ENCODE measurements at places on chromosomes 7 and 10.

DNA sequence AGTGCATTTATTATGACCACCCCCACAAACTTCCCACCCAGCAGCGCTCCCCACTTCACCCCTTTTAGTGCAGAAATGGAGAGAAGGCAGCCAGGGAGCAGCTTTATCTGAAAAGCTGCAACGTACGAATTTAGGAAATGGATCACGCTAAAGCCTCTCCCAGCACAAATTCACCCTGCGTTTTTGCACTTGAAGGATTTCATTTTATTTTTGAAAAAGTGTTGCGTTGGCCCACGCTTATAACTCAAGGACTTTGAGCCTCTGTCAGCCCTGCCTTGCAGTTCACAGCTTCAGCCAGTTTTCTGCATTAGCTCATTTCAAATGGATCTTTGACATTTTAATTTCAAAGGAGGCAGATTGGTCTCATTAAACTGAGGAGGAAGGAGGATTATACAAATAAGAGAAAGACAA lies 556.1 kb downstream of the KCNMA1 start:
- no peak for DNase-seq

- no peak for DNase-seq
Measured at GRCh38 chr7:50815138-50815537, 32.4 kb upstream of the GRB10 start.

DNA sequence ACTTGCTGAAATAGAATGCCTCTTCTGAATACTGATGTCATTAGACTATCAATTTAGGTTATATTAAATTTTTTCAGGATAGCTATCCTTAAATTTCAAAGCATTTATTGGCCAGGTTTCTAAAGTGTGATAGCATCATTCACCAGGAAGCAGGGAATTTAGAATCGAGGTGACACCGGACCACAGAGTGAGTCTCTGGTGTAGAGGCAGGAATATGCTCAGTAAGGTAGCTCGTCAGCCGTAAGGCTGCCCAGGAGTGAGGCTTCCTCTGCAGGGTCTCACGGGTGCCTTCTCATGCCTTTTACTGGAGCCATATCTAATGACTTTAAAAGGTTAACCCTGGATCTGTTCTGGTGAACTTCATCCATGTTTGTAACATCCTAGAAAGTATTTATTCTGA lies 170.8 kb upstream of the KLF14 start:
- DNase-seq = no peak

GRCh38 chr7:94996369-94996768 lies 89.0 kb downstream of the PPP1R9A start:
- DNase-seq = no peak

DNA sequence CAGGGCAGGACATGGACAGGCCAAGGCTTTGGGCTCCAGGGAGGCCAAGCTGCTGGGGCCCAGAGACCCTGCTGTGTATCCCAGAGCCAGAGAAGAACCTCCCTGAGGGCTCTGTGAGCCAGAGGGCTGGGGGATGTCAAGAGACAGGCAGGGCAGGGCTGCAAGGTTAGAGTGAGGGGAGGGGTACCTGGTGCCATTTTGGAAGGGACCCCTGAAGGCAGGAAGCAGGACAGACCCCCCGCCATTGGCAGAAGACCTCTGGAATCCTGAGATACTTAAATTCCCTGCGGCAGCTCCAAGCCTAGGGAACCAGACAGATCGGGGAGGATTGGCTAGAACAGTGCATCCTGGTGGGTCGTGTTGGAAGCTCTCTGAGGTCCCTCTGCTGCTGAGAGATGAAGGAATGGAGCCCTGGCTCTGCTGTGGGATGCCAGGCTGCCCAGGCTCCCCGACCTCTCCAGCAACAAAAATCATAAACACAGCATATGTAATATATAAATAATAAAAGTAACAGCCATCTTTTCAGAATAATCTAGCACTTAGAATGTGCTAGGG lies 75.0 kb downstream of the LHPP start:
- no peak for DNase-seq

- no peak for DNase-seq
Measured at GRCh38 chr7:158175779-158176178, 411.8 kb downstream of the PTPRN2 start.

- no peak for DNase-seq
Measured at GRCh38 chr10:132687893-132688579, 97.9 kb downstream of the NKX6-2 start.

GRCh38 chr10:60305380-60305892 lies 84.2 kb downstream of the ANK3 start:
- DNase-seq = no peak

DNA sequence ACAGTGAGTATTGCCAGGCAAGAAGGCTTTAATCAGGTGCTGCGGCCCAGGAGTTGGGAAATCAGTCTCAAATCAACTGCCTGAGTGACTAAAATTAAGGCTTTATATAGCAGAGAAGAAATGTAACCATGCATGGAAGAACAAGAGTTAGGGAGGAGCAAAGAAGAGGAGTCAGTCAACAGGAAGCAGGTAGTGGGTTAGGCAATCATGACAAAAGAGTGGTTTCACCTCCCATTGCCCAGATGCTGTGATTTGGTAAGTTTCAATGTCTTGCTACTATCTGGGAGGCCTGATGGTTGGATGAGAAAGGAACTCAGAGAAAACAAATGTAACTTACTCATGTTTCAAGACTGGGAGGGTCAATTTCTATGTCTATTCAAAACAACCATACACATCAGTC lies 998.3 kb downstream of the GATA3 start:
- no peak for DNase-seq

DNA sequence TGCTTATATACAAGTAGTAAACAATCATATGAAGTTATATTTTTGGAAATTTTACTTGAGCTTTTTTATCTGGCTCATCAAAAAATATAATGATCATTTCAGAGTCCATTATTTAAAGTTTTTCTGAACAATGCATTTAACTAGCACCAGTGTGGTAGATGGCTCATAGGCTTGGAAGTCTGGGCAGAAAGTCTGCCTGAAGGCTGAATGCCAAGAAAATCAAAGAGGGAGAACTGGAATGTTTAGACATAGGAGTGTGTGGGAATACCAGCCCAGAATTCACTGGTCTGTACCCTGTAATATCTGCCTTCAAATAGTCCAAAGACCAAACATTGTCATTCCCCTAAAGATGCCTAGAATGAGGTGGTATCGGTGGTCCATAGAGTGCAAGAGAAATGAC lies 40.3 kb upstream of the ANK3 start:
- no peak for DNase-seq

- DNase-seq = no peak
Measured at GRCh38 chr10:124280916-124281315, 137.8 kb downstream of the OAT start.

DNA sequence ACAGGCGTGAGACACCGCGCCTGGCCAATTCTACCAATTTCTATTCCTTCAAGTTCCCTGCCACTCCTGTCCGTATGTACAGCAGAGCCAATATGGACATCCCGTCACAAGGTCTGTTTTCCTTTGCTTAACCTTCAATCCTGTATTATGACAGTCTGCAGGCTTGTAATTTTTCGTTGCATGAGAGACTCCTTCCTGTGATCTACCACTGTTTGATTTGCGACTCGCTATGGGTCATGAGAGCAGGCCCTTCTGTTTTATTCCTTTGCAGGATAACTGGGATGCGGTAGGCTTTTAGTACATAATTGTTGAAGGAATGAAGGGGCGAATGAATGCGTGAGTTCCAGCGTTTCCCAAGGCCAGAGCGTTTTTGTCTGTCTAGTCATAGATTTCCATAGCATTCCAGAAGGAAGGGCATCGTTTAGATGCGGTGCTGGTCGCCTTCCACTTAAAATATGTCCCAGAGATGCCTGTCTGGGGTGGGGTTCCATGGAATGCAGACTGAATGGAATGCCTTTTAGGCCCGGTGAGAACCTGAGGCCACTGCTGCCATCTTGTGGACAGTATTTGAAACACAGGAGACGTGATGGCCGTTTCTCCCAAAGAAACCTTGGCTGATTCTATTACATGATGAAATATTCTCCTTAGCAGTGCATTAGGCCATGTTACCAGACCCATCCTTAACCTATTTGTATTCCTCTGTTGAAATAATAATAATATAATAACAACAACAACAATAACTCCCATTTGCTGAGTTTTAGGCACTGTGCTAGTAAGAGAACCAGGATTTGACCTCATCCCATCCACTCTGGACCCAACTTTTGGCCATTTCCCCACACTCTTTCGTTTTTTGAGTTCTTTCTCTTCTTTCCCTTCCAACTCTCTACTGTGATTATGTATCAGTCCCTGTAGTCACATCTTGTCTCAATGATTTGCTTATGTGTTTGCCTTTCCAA lies 193.2 kb downstream of the MYOF start:
- DNase-seq = peak; percentile 9

DNA sequence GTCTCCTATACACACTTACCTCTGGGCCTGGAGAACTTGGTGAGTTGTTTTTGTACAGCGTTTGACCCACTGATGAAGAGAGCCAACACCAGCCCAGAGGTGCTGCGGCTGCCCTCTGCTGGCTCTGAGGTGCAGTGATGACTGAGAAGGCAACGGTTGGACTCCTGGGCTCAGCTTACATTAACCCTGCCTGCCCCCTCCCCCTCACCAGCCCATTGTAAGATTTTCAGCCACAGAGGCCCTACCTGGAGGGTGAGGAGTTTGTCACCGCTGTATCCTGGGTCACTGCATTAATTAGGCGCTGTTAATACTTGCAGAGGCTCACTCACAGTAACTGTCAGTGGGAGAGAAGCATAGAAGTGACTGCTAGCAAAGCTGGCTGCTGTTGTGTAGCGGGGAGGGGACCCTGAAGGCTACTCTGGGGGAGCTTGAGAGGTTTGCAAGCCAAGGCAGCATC lies 19.0 kb upstream of the ANKRD2 start:
- DNase-seq = peak; percentile 31

GRCh38 chr7:4439444-4439843 lies 242.7 kb upstream of the FOXK1 start:
- DNase-seq = no peak

DNA sequence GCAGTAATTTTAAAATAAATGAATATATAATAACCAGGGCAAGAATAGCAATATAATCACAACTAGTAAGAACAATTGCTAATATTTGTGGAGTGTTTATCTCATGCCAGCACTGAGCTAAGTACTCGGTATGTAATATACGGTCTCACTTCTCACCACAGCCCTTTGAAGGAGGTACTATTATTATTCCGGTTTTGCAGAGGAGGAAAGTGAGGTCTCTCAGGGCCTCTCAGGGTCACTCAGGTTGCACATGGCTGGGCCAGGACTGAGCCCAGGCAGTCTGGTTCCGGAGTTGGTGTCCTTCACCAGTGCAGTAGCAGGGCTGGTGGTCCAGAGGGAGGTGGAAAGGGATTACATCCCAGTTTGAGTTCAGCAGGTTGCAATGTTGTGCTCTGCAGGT lies 80.9 kb downstream of the CHN2 start:
- no peak for DNase-seq

DNA sequence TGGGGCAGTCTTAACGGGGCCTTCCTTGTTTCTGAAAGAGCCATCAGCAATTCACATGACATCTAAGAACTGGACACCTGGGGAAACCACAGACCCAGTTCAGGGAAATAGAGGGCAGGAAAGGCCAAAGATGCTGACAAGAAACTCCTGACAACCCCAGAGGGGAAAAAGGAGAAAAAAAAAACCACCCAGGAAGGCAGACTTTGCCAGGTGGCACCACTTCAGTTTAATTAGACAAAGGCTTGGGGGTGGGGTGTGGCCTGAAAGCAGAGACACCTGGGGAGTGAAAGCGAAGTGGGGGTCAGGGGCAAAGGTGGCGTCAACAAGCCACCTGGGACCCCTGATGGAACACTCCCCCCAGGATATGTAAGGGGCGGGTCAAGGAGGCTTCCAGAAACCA lies 53.6 kb downstream of the RAB11FIP2 start:
- DNase-seq = no peak

DNA sequence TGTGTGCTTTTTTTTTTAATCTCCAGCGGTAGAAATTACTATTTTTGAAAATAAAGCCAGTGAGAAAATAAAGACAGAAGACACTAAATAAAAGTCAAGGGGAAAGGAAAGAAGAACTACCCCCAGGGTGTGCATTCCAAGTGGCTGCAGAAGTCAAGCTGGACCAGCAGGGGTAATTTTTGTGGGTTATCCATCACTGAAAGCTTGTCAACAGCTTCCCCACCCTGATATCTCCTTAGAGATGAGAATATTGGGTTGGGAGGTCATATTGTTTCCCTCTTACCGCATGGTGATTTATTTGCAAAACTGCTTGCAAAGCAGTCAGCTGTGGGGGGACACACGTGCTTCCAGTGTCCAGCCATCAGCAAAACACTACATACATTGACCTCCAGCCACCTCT lies 46.4 kb downstream of the FAM107B start:
- DNase-seq = no peak

DNA sequence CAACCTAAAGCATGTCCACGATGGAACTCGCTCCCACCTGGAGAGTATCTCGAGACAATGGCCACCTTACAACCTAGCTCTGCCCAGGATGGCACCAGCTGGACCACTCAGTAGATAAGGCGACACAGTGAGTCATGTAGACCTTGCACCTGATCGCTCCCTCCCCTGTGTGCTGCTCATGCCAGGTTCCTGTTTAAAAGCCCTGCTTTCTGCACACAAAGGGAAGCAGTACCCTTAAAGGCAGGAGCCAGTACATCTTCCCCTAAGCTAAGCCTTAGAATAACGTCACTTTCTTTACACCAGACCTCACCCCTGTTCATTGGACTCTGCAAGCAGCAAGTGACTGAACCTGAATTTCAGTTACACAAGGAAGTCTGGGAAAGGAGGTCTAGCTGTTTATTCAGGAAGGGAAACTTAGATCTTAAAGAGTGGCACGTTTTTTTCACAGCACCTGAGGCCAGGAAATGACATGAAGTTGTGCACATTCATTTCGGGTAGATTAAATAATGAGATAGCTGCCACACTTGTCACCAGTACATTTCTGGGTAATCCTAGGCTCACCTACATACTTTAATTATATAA lies 117.9 kb downstream of the MTPAP start:
- no peak for DNase-seq

- no peak for DNase-seq
Measured at GRCh38 chr10:125531465-125531864, 151.5 kb downstream of the TEX36 start.

GRCh38 chr10:5493691-5494090 lies 5.7 kb downstream of the CALML5 start:
- DNase-seq = no peak

GRCh38 chr7:139783647-139784385 lies 6.0 kb upstream of the HIPK2 start:
- DNase-seq = no peak

GRCh38 chr10:131901181-131901829 lies 497 bp downstream of the PPP2R2D start:
- peak; percentile 60 for DNase-seq

- DNase-seq = no peak
Measured at GRCh38 chr7:34311591-34311990, 346.4 kb upstream of the NPSR1 start.

GRCh38 chr7:47371733-47372368 lies 210.1 kb downstream of the TNS3 start:
- no peak for DNase-seq

GRCh38 chr10:86944471-86944870 lies 12.9 kb downstream of the MMRN2 start:
- DNase-seq = no peak

GRCh38 chr7:39069031-39069430 lies 91.3 kb downstream of the POU6F2 start:
- DNase-seq = no peak

- no peak for DNase-seq
Measured at GRCh38 chr7:155962191-155962967, 150.1 kb upstream of the SHH start.
